ENCODE measurements at places on chromosomes 13 and 19. TPM values are rescaled to one million over a fixed set of nuclear protein-coding genes. Genes with fewer than 3 reads are reported as not detected.
A peak's percentile ranks its signal among the peaks of the same experiment; 100 is the strongest.

GRCh38 chr19:32630338-32630737 is 44.6 kb downstream of the ANKRD27 start:
- no peak for DNase-seq

- no peak for DNase-seq
These were observed 12.4 kb upstream of the RANBP3 start for GRCh38 chr19:5990289-5990797.

DNA sequence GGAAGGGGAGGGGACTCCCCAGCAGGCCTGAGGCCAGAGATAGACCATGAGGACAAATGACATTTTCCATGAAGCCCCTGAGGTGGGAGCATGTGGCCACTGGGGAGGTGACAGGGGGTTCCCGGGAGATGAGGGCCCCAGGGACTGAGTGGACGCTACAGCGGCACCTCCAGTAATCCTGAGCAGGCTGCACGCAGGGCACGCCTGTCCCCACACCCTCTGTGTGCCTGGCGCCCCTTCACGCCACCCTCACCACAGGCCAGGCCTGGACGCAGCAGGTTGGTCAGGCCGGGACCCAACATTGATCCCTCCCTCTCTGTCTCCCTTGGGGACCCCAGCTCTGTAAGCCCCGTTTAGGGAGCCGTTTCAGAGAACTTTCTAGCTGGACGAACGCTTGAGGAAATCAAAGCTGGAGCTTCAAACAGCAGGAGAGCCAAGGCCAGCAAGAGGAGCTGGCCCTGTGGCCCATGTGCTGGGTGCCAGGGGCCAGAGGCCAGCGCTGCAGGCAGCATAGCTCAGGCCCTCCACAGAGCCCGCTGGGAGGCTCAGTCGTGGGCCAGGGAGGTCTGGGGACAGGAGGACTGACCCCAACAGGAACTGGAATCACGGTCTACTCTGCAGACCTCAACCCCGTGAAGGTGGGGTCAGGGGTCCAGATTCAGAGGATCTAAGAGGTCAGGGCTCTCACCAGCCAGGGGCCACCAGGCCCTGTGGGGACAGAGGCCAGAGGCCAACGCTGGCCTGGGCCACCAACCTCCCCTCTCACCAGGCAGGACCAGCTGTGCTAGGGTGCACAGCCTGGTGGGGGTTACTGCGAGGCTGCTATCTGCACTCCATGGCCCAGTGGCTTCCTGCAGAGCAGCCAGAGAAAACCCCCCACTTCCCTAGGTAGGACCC is 14.6 kb downstream of the LSM4 start:
- no peak for DNase-seq

DNA sequence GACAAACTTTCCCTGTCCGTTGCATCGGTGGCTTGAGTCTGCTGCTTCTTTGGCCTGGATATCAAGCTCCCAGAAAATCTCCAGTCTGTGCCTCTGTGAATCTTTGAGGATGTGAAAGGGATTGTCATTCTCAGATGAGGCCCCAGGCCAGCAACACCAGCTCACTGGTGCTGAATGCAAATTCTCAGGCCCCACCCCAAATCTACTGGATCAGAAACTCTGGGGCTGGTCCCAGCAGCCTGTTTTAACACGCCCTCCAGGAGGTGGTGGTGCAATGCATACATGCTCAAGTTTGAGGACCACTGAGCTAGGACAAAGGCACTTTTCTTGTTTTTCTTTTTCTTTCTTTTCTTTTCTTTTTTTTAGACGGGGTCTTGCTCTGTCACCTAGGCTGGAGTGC is 23.6 kb downstream of the TNFSF11 start:
- DNase-seq: no peak

- DNase-seq: peak; percentile 89
These were observed 40.5 kb downstream of the USP12 start for GRCh38 chr13:27130979-27131623.

DNA sequence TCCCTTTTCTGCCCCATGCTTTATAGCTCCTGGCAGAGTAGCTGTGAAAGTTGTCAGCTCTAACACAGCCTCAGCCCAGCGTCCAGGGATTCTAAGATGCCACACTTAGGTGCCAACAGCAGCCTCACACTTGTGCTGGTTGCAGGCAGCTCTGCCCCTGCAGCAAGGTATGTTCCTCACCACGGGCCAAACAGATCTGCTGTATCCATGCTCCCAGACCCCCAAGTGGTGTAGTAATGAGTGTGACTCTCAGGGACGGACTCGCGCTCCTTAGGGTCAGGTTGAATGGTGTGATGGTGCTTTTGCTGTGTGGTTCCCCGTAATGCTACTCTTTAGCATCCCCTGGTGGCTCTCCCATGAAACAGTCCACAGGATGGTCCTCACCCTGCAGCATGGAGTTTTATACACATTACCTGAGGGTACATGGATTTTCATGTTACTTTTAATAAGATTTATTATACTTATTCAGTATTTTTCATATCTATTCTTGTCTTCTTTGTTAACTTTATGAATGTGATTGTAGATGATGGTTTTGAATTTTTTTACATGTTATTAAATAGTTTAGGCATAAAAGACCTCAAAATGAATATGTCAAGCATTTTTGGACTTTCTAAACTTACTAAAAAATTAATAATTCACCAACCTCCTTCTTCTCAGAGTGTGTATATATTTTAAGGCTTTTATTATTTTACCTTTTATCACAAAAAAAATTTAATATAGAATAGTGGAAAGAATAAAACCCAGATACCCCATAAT is 232.5 kb downstream of the SLC7A1 start:
- DNase-seq: peak; percentile 61

DNA sequence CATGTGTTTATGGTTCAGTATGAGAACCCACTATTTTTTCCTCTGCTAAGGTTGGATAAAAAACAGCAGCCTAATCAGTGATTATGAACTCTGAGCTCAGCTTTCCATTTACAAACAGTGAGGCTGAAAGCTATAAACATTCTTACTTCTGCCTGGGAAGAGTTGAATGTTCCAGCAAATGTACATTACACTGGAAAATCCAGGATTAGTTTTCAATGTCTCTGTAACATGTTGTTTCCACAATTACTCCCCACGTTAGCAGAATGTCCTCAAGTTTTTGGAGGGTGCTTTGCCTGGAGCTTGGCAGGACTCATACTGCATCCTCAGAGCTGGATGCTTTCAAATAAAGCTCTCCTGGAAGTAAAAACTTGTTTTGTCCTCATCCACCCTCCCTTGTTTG is 150.4 kb downstream of the POSTN start:
- DNase-seq: no peak

DNA sequence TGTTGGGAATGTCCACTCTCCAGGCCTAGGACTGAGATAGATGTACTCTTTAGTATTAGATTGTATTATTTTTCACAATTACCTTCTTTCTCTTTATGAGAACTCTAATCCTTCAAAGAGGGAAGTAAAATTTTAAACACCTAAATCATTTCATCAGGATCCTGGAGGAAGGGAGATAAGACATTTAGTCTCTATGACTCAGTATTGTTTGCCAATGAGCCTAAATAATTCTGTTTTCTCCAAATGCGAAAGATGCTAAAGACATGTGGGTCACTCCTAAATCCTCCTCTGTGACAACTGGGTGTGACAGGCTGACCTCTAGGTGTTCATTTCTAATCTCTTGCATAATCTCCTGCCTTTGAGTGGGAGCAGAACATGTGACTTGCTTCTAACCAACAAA is 1736.6 kb upstream of the MIR17HG start:
- DNase-seq: no peak

GRCh38 chr19:33473653-33474305 is 47.8 kb downstream of the PEPD start:
- no peak for DNase-seq

DNA sequence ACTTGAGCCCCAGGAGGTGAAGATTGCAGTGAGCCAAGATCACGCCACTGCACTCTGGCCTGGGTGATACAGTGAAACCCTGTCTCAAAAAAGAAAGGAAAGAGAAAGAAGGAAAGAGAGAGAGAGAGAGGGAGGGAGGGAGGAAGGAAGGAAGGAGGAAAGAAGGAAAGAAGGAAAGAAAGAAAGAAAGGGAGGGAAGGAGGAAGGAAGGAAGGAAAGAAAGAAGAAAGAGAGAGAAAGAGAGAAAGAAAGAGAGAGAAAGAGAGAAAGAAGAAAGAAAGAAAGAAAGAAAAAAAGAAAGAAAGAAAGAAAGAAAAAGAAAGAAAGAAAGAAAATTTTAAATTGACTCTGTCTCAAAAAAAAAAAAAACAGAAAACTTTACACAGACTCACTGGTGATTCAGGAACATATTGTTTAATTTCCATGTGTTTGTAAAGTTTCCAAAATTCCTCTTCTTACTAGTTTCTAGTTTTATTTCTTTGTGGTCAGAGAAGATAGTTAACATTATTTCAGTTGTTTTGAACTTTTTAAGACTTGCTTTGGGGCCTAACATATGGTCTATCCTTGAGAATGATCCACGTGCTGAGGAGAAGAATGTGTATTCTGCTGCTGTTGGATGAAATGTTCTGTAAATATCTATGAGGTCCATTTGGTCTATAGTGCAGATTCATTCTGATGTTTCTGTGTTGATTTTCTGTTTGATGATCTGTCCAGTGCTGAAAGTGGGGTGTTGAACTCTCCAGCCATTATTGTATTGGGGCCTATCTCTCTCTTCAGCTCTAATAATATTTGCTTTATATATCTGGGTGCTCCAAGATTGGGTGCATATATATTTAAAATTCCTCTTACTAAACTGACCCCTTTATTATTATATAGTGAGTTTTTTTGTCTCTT is 204.4 kb upstream of the SERP2 start:
- no peak for DNase-seq

DNA sequence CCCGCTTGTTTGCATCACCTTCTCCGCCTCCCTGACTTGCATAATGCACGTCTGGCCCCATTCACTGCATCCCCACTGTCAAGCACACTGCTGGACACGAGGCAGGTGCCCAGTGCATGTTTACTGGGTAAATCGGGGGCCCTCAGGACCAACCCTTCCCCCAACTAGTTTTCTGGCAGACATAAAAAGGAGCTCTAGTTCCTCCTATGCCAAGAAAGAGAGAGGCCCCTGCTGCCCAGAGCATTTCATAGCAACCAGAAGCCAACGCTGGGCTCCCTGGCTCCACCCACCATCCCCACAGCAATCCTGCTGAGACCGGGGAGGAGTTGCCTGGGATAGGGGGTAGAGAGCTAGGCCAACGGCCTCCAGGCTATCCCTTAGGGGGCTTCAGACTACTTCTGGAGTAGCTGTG is 23.2 kb downstream of the ANKRD27 start:
- no peak for DNase-seq

DNA sequence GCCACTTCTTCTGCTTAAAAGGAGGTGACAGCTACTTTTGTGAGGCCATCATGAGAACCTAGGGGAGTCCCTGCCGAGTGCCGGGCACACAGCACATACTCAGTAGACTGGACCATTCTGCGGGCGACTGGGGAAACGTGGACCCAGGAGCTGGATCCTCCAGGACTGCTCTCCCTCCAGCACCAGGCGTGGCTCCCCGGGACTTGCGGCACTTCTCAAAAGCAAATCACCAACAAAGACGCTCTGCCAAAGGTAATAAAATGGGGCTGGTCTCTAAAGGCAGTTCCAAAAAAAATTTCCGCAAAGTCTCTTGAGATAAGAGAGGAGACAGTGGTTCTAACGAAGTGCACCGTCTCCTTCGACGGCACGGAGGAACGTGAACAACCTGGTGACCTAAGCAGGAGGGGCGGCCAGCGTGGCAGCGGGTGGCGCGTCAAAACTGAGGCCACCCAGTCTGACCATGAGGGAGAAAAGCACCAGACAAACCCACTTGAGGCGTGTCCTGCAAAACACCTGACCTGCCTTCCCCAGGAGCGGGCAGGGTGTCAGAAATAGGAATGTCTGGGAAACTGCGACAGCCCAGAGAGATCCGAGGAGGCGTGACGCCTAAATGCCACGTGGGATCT is 1.4 kb upstream of the TMPRSS9 start:
- DNase-seq: no peak

GRCh38 chr19:50387176-50387867 is 3.2 kb downstream of the POLD1 start:
- no peak for DNase-seq

The GRK1 gene
- 0.10 TPM for total RNA-seq

The IFNL1 gene
- total RNA-seq: 0.91 TPM

The ZNF560 gene
- 0.12 TPM for total RNA-seq

The ETV2 gene
- 0.52 TPM for total RNA-seq

The FAM124A gene
- total RNA-seq: not detected

The BST2 gene
- 121 TPM for total RNA-seq

The ICAM5 gene
- total RNA-seq: 0.72 TPM

The POU2F2 gene
- 31.9 TPM for total RNA-seq

The CEACAM6 gene
- not detected for total RNA-seq

The CACNG6 gene
- not detected for total RNA-seq

The SERPINE3 gene
- total RNA-seq: not detected

The FCAR gene
- not detected for total RNA-seq
